ENCODE measurements at places on chromosomes 16 and 17.

- DNase-seq: no peak
Observed at GRCh38 chr16:69243479-69243878, 56.5 kb downstream of the SNTB2 start.

DNA sequence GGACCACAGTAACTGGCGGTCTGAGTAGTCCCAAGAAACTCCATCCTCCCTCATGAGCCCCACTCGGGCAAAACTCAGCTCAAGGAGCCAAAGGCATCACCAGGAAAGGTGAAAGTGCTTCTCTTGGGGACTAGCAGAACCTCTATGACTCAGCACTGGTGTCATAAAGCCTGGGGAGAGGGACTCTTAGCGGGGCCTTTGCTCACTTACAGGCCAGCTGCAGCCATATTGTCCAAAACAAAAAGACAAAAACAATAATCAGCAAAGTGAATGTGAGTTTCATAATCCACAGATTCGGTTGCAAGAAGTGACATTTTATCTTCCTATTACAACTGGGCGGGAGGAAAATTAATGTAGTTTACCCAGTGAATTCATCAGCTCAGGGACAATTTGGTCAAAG, at the start of gene TEKT5:
Gene TEKT5, minus strand, starts transcription at position 101 of the 400 bp plus-strand sequence. Its CDS starts 57 bp downstream, at position 44.
- DNase-seq: no peak

GRCh38 chr17:8837563-8838075, 29.9 kb downstream of the PIK3R6 start:
- no peak for DNase-seq

- no peak for DNase-seq
Observed at GRCh38 chr17:64131606-64132270, 1.8 kb upstream of the ERN1 start.
